NCI-H1930 (cell line): ENCODE measurements at places on chromosomes 1 and 21.

GRCh38 chr1:193087893-193088292 lies 17.3 kb downstream of the GLRX2 start:
- DNase-seq: no peak

DNA sequence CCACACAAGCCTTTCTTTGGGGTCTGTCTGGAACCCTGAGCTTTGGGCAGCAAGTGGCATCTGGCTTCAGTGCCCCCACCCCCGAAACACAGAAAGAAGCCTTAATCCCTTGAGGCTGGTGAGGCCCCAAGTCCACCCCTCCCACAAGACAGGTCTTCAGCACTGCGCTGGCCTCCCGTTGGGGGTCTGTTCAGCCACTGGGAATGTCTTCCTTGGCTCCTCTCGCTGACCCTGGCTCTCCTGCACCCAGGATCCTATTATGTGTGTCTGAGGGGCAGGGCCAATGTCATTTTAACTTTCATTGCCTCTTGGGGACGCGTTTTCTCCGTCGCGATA lies 26.9 kb downstream of the ATP8B2 start:
- DNase-seq: no peak

DNA sequence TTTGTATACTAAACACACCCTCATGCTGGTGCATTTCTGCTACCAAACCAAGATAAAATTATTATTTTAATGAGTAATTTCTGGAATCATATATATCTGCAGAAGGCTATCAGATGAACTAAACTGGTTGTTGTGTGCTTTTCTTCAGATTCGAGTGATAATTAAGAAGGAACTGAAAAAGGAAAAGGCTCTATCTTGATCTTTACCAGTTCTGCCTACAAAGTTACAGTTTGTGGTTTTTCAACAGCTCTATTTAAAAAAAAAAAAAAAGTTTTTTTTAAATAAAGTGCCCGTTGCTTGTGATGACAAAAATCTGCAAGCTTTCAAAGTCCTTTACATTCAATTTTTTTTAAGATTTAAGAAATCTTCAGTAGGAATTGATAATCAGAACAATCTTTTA lies 13.6 kb downstream of the DENND1B start:
- no peak for DNase-seq

GRCh38 chr1:116987256-116987555 lies 14.4 kb upstream of the CD101 start:
- no peak for DNase-seq

DNA sequence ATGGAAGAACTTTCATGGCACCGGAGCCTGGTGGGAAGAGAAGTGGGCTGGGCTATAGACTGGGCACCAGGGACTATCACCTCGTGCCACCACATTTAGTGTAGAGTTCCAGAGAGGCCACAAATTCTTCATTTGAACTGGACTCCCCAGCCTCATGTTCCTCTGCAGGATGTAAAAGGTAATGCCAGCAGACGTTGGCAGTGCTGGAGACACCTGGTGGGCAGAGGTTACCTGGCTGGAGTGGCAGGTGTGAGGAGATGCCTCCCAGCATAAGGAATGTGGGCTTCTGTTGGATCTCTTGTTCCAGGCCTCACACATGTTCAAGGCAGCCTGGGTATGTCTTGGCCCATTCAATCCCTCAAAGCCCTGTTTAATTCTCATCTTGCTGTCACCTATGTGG lies 35.2 kb downstream of the TEX35 start:
- DNase-seq: no peak

- DNase-seq: peak; percentile 11
Measured at GRCh38 chr1:66351913-66352312, 182.0 kb upstream of the SGIP1 start.

- no peak for DNase-seq
Measured at GRCh38 chr1:179632868-179633267, 41.2 kb downstream of the TDRD5 start.

DNA sequence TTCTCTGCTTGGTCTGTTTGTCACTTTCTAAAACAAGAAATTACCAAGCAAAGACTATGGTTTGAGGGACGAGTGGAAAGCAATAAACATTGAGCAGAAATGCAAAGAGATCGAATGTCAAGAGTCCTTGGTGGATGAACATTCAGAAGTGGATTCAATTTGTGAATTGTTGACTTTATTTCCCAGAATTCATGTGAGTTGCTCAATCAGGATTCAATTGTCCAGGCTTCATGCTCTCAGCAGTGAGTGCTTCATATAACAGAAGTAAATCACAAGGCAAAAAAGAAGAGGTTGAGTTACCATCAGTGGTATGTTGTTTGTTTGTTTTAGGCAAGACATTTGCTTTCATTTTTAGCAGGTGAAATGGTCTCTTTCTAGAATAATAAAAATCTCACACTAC lies 31.9 kb downstream of the NGF start:
- DNase-seq: no peak

DNA sequence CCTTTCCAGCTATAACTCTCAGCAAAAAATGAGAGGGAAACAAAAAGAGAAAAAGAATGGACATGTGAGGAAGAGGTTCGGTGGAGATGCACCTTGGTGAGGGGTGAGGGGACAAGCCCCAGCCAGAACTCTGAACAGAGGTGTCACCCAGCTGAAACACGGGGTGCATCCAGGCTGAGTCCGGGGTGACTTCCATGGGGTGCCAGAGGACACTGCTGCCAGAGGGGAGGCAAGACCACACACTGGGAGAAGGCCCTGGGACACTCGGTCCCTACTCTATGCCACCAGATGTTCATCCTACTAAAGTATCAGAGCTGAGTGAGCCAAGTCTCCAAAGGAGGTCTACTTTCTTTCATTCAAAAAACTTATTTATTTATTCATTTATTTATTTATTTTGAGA lies 36.1 kb upstream of the PPP1R15B start:
- no peak for DNase-seq

DNA sequence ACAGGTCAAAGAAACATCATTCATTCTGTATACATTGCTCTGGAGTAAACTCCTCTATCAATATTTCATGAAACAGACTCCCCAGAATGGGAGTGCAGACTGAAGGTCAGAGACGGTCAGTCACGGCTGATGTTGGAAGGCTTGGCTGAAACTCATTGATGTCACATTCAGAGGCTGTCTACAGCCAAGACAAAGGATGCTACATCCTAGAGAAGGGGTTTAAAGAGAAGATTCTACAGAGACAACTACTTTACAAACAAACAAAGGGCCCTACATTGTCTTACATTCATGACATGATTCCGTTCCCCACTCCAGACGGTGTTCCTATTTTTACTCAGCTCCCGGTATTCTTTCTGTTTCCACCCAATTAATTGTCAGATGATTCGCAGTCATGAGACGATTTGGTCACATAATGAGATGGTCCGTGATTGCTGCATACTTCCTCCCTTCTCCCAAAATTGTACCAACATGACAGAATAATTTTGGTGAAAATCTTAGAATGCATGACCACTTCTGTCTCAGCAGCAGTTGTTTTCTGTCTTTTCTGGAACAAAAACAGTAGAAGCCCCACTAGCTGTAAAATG lies 73.8 kb upstream of the VAV3 start:
- no peak for DNase-seq

- no peak for DNase-seq
Measured at GRCh38 chr1:109704173-109704572, 7.9 kb upstream of the GSTM5 start.

- no peak for DNase-seq
Measured at GRCh38 chr1:53618500-53619366, 120.2 kb downstream of the GLIS1 start.

DNA sequence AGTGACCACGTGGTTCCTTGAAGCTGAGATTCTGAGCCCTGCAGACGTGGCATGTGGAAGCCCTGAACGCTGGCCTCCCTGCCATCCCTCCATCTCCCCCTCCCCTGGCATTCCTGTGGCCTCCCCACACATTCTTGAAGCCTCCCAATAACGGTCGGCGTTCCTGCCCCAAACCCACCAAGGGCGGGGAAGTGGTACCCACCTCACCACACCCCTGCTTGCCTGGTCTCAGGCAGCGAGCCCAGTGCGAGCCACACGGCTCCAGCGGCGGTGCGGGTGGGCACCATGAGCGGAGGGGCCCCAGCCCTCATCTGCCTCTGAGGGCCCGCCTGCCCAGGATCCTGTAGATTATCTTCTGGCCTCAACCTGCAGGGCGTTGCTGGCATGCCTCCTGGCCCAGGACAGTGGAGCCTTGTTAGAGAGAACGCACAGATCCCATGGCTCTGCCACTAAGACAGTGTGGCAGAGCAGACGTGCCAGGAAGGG lies 20.6 kb upstream of the PRELP start:
- DNase-seq: no peak
